ENCODE measurements at places on chromosomes 5 and 9.

DNA sequence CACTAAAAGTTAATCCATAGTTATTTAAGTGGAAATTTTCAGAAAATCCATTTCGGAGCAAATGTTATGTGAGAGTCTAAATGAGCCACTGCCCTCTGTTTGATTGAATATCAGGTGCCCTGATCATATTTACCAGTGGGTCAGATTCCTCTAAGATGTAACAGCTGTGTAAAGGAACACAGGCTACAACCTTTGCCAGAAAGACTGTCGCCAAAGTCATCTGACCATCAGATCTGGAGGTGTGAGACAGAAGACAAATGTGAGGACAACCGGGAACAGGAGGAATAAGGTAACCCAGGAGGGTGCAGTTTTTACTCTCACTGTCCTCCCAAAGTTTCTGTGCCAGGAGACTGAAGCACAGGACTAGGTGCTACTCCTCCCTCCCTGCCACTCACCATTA, 90.8 kb downstream of the CAAP1 start:
- no peak for DNase-seq

- DNase-seq = no peak
These were observed 937 bp downstream of the TMOD1 start for GRCh38 chr9:97502222-97502983.

DNA sequence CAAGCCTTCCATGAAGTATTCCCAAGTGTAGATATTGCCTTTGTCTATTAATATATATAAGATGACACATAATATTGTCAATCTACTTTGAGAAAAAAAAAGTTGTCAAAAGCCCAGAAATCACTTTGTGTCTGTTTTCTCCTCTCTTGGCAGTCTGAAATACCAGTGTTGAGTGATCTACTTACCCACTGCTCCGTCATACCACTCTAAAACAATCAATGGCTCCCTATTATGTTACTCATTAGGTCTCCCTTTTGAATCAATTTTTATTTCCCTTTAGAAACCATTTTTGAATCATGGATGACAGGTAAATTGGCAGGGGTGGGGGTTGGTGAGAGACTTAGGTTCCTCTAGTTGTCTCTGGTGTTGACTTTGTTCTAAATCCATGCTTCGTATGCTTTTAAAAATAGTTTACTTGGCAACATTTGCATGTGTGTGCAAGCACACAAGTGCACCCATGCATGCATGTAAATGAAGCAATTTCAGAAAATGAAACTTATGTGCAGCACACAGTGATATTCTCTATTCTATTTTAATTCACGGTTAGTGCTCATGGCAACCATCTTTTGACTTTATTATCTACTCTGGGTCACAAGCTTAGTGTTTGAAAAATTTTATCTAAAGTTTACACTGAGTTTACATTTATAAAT, 378.9 kb downstream of the RAB3C start:
- no peak for DNase-seq

DNA sequence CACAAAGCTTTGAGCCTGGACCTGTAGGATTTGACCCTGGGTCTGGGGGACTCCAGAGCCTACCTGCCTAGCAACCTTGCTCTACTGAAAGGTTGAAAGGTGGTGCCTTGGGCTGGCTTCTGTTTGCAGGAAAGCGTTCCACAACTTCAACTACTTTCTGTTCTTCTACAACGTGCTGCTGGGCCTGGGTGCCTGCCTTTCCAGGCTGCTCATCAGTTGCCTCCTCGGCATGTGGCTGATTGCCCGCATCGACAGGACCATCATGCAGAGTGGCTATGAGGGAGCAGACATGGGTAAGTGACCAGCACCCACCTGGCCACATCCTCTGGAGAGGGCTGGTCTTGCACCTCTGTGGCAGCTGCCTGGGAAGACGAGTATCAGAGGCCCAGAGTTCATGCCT, 13.6 kb upstream of the CCDC180 start:
- no peak for DNase-seq

Data from stimulated activated CD8-positive, alpha-beta memory T cell treated with anti-CD3 and anti-CD28 coated beads, Interleukin-15, amount 100 ng/mL, for 1 hour (primary cell).